ENCODE measurements at places on chromosomes 7 and 10.

DNA sequence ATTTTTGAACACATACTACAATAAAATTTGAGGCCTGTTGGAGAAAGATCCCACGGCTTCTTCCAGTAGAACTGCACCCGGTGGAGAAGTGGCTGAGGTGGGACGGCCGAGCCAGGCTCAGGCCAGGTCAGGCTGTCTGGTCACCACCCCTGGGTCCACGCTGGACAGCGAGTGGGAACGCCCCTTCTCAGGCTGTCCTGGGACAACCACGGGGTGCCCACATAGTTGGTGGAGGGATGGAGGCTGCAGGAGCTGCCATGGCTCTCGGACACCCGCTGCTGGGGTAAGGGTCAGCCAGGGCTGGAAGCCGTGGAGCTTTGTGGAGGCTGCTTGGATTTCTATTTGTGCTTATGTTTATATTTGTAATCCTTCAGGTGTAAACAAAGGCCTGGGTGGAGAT, 206.5 kb downstream of the DNAJB6 start:
- no peak for DNase-seq

- no peak for DNase-seq
Measured at GRCh38 chr7:85927226-85927625, 716.5 kb upstream of the GRM3 start.

DNA sequence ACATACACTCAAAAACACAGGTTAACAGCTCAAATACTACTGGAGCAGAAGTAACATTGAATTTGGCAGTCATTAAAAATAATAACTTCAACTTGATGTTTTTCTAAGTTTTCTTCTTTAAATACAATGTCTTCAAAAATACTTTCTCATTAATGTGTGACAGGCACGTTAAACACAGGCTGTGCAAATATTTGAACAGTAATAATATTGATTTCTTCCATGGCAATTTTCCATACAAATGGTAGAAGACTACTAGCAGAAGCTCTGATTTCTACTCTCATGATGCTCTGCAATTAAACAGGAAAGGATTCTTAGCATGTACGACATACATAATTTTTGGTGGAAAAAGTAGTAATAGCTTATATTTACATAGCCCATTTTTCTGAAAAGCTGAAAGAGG, 47.4 kb downstream of the NRP1 start:
- DNase-seq = no peak

GRCh38 chr10:48439031-48439430, 132.6 kb downstream of the MAPK8 start:
- DNase-seq = no peak

DNA sequence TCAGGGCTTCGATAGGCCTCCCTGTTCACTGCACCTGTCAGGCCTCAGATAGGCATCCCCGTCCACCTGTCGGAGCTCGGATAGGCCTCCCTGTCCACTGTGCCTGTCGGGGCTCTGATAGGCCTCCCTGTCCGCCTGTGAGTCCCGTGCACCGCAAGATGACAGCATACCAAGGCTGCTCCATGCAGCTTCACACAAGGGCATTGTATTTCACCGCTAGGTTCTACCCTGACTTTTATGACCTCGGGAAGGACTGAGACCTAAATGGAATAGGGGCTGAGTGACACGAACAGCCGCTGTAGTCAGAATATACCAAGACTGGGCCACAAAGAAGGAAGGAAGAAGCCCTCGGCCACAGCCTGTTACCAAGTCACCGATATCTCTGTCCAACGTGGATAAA, 271.2 kb downstream of the DIP2C start:
- DNase-seq = no peak

Data from endothelial cell (in vitro differentiated cells).